ENCODE measurements at places on chromosomes 3 and 15. TPM values are rescaled to one million over a fixed set of nuclear protein-coding genes. Genes with fewer than 3 reads are reported as not detected.
A peak's percentile ranks its signal among the peaks of the same experiment; 100 is the strongest.

GRCh38 chr3:10213156-10213792, 35.0 kb upstream of the TATDN2 start:
- DNase-seq: no peak

- DNase-seq: peak; percentile 17
Observed at GRCh38 chr3:117885011-117885441, 1149.6 kb downstream of the IGSF11 start.

DNA sequence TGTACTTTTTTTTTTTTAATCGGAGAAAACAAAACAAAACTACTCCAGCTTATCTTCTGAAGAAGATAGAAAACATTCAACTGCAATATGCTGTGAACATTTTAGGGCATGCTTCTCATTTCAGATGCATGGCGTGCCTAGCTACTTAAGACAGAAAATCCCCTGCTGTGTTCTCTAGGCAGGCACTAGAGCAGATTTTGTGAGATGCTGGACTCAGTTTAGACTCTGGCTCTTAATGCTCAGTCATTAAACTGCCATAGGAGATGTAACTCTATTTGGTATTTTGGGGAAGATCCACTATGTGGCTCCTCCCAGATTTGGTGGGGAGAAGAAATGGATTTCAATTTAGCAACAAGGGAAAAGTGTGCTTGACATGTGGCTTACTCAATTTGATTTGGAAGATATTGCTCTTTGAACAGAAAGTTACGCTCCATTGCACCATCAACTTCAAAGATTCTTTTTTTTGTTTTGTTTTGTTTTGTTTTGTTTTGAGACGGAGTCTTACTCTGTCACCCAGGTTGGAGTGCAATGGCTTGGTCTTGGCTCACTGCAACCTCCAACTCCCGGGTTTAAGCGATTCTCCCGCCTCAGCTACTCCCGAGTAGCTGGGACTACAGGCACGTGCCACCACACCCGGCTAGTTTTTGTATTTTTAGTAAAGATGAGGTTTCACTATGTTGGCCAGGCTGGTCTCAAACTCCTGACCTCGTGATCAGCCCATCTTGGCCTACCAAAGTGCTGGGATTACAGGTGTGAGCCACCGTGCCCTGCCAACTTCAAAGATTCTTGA, 62.0 kb upstream of the LEKR1 start:
- DNase-seq: no peak

Gene ST3GAL6
- total RNA-seq: 1.2 TPM

Gene CHRM5
- total RNA-seq: 0.36 TPM
